Uterine smooth muscle cell (primary cell): ENCODE measurements at places on chromosomes 2 and 18. TPM values are rescaled to one million over a fixed set of nuclear protein-coding genes. Genes with fewer than 3 reads are reported as not detected.

The GALR1 gene
- under 0.01 TPM in 1 of 2 replicates, not detected in the other for total RNA-seq

The ADAM23 gene
- total RNA-seq = 9.9 and 10.5 TPM in 2 replicates

The SCG2 gene
- total RNA-seq = 0.44 and 0.50 TPM in 2 replicates

The GALNT3 gene
- total RNA-seq = 0.87 and 0.89 TPM in 2 replicates

The HOXD3 gene
- total RNA-seq = 0.25 and 0.33 TPM in 2 replicates

The AGAP1 gene
- total RNA-seq = 11.8 and 11.9 TPM in 2 replicates

The CCDC102B gene
- 13.4 and 13.5 TPM in 2 replicates for total RNA-seq

The CTNNA2 gene
- 0.11 TPM in 1 of 2 replicates, not detected in the other for total RNA-seq

The CXCR1 gene
- total RNA-seq = not detected in 2 replicates

The SERPINB7 gene
- 79.4 and 136 TPM in 2 replicates for total RNA-seq

The RNU2-63P gene
- 23.4 TPM in 1 of 2 replicates, not detected in the other for total RNA-seq

The GAREM2 gene
- 0.22 and 0.50 TPM in 2 replicates for total RNA-seq

The MOCOS gene
- total RNA-seq = 2.2 and 5.6 TPM in 2 replicates

The TGOLN2 gene
- 108 and 121 TPM in 2 replicates for total RNA-seq

The CCDC68 gene
- 1.8 and 1.9 TPM in 2 replicates for total RNA-seq

The OST4 gene
- total RNA-seq = 224 and 453 TPM in 2 replicates

The TEKT4 gene
- total RNA-seq = not detected in 2 replicates

The NT5C1B gene
- total RNA-seq = 0.33 TPM in 1 of 2 replicates, not detected in the other

The WDR75 gene
- 49.6 and 63.7 TPM in 2 replicates for total RNA-seq

The CFAP221 gene
- total RNA-seq = 0.12 TPM in 1 of 2 replicates, not detected in the other

The MYCN gene
- not detected in 2 replicates for total RNA-seq

The DNAH7 gene
- 0.77 and 1.4 TPM in 2 replicates for total RNA-seq

The CNGA3 gene
- total RNA-seq = not detected in 2 replicates
